ENCODE measurements at places on chromosomes 3 and 15.

GRCh38 chr3:171443211-171443957 is 16.8 kb downstream of the TNIK start:
- H3K4me3 ChIP-seq, result no peak overlapping the region
- H3K4me1 ChIP-seq, result peaks cover 23% of the 10 kb centered on the region
- H3K27me3 ChIP-seq, result no peaks in the 10 kb centered on the region
- H3K36me3 ChIP-seq, result no peaks in the 10 kb centered on the region
- peak overlapping the region; percentile 76 for H3K27ac ChIP-seq

DNA sequence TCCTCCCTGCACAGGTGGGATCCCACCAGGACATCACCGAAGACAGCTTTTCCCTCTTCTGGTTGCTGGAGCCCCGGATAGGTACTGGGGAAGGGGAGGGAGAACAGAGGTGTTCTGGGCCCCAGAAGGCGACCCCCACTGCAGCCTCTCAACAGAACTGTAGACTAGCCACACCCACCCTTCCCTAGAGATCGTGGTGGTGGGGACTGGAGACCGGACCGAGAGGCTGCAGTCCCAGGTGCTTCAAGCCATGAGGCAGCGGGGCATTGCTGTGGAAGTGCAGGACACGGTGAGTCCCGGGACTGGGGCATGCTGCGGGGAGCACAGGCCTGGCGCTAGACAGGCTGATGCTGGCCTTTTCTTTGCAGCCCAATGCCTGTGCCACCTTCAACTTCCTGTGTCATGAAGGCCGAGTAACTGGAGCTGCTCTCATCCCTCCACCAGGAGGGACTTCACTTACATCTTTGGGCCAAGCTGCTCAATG is 809 bp downstream of the NDUFAF3 start:
- DNase-seq, result no peak
- no peaks in the 10 kb centered on the region for H3K27me3 ChIP-seq
- no peaks in the 10 kb centered on the region for H3K36me3 ChIP-seq
- peak overlapping the region; percentile 93 for H3K27ac ChIP-seq
- peaks cover 15% of the 10 kb centered on the region for H3K4me1 ChIP-seq

GRCh38 chr3:159845737-159846136 is 142.9 kb upstream of the IL12A start:
- H3K27me3 ChIP-seq, result no peaks in the 10 kb centered on the region
- H3K36me3 ChIP-seq, result no peaks in the 10 kb centered on the region
- peaks cover 17% of the 10 kb centered on the region for H3K4me1 ChIP-seq
- no peak overlapping the region for H3K4me3 ChIP-seq
- DNase-seq, result no peak

DNA sequence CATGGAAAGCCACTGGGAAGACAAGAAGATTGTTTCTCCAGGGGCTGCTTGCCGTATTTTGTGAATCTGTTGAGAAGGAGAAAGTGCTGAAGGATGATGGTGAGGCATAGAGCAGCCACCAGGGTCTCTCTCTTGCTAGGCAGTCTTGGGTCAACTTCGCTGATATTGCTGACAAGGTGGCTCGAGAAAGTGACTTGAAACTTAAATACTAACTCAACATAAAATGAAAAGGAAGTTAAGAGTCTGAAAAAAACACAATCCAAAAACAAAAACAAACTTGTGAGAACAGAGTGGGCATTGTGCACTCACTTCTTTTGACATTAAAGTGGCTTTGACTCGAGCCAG is 90.1 kb downstream of the CHST2 start:
- no peaks in the 10 kb centered on the region for H3K27me3 ChIP-seq
- no peak for DNase-seq
- H3K27ac ChIP-seq, result no peak overlapping the region
- H3K4me1 ChIP-seq, result peaks cover 28% of the 10 kb centered on the region

DNA sequence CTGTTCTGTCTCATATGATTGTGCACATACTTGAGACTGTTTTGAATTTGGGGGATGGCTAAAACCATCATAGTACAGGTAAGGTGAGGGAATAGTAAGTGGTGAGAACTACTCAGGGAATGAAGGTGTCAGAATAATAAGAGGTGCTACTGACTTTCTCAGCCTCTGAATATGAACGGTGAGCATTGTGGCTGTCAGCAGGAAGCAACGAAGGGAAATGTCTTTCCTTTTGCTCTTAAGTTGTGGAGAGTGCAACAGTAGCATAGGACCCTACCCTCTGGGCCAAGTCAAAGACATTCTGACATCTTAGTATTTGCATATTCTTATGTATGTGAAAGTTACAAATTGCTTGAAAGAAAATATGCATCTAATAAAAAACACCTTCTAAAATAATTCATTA is 5.1 kb downstream of the CCR5 start:
- DNase-seq, result no peak
- H3K36me3 ChIP-seq, result no peaks in the 10 kb centered on the region
- H3K27ac ChIP-seq, result no peak overlapping the region
- no peaks in the 10 kb centered on the region for H3K4me1 ChIP-seq

DNA sequence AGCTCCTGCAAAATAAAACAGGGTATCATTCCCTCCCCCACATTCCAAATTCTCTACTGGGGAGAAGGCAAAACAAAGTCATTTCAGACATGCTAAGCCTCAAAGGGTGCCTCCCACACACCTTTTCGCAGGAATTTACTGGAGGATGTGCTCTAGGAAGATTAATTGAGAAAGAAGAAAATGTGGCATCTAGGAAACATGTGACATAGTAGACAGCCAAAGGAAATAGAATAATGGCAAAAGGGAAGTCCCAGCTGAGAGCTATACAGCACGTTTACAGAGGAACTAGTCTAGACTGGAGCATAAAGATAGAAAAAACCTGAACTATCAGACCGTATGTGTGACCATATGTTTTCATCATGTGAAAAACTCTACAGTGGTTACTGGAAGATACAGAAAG is 58.8 kb upstream of the MELTF start:
- H3K4me1 ChIP-seq, result no peaks in the 10 kb centered on the region
- no peaks in the 10 kb centered on the region for H3K27me3 ChIP-seq
- no peaks in the 10 kb centered on the region for H3K36me3 ChIP-seq
- H3K4me3 ChIP-seq, result no peak overlapping the region
- no peak for DNase-seq
- H3K27ac ChIP-seq, result no peak overlapping the region

DNA sequence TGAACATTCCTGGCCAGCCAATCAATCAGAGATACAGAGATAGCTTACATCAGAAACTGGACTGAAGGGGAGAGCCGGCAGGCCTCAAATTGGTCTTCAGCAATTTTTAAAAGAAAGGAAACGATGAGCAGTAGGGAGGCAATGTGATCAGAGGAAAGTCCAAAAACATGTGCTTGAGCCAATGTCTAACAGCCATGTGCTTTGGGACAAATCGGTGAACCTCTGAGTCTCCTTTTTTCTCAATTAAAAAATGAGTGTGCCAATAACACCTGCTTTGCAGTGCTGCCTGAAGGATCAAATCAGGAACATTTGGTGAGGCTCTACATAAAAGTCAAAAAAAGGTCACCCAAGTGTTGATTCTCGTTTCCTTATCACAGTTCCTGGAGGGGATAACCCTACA is 7.4 kb upstream of the EIF4E3 start:
- no peaks in the 10 kb centered on the region for H3K36me3 ChIP-seq
- DNase-seq, result no peak
- no peaks in the 10 kb centered on the region for H3K27me3 ChIP-seq
- no peak overlapping the region for H3K27ac ChIP-seq
- H3K4me3 ChIP-seq, result no peak overlapping the region
- H3K4me1 ChIP-seq, result peaks cover 8% of the 10 kb centered on the region

GRCh38 chr3:106829206-106829605 is 548.0 kb upstream of the CCDC54 start:
- H3K27ac ChIP-seq, result no peak overlapping the region
- H3K4me3 ChIP-seq, result no peak overlapping the region
- peak; percentile 42 for DNase-seq
- H3K36me3 ChIP-seq, result peaks cover 6% of the 10 kb centered on the region
- peaks cover 49% of the 10 kb centered on the region for H3K4me1 ChIP-seq

DNA sequence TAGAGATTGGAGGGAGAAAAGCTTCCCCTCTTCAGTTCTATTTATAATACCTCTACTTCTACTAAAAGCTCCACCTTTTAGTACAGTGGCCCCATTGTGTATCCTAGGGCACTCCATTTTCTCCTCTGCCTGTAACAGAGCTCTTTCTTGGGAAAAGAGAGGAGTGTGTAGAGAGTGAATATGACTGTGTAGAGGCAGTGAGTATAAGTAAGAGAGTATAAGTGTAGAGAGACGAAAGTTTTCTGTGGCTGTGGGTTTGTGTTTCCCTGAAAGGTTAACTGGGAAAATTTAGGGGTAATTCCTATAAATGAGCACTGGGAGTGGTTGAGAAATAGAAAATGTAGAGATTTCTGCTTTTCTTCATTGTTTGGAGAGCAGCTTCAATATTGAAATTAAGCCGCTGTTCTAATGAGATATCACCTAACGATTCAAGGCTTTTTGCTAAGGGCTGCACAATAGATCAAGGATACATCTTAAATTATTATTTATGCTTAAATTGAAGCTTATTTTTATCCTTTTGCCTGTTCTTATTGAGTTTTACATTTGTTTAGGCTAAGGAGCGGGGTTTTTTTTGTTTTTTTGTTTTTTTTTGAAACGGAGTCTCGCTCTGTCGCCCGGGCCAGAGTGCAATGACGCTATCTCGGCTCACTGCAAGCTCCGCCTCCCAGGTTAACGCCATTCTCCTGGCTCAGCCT is 6.9 kb downstream of the IQGAP1 start:
- H3K4me1 ChIP-seq, result peaks cover 17% of the 10 kb centered on the region
- no peak for DNase-seq
- H3K27me3 ChIP-seq, result no peaks in the 10 kb centered on the region

DNA sequence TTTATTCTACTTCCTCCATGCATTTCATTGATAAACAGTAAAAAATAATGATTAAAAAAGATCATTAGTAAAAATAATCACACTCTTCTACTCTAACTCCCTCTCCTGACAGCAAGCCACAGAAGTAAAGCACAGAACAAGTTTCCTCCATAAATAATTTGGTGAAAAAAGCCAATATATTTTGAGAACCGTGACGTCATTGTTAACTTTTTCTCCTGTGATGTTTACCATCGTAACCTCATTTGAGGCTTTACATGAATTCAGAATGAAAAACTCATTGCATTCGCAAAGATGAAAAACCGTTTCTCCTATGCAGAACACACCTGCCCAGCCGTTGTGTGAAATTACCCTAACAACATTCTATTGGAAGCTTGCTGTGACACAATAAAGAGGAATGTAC is 120.7 kb downstream of the NSUN3 start:
- H3K4me1 ChIP-seq, result peaks cover 7% of the 10 kb centered on the region
- H3K36me3 ChIP-seq, result no peaks in the 10 kb centered on the region
- no peaks in the 10 kb centered on the region for H3K27me3 ChIP-seq

- H3K4me3 ChIP-seq, result no peak overlapping the region
- DNase-seq, result peak; percentile 60
- peaks cover 5% of the 10 kb centered on the region for H3K4me1 ChIP-seq
- peaks cover 44% of the 10 kb centered on the region for H3K27me3 ChIP-seq
- no peaks in the 10 kb centered on the region for H3K36me3 ChIP-seq
These were observed 1.8 kb upstream of the ZSCAN2 start for GRCh38 chr15:84598993-84599392.

DNA sequence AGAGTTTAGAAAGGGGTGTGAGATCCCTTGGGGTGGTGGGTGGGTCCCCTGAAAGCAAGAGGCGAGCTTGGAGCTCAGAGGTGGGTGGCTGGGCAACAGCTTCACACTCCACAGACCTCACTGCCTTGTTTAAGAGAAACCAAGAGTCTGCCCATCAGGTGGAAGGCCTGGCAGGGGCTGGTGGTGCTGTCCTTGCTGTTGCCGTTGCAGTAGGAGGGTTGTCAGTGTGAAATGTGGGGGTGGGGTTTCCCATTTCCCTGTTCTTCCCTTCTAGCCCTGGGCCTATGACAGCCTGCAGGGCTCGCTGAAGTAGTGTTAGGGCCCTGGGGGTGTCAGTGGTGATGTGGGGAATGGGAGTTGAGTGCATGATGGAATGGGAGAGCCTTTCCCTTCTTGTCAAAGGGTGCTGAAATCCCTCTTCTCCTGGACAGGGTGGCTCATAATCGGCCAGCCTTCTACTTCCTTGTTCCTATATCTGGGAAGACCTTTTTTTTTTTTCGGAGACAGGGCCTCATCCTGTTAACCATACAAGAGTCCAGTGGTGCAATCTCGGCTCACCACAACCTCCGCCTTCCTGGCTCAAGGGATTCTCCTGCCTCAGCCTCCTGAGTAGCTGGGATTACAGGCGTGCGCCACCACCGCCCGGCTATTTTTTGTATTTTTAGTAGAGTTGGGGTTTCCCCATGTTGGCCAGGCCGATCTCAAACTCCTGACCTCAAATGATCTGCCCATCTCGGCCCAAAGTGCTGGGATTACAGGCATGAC is 4.3 kb downstream of the PLEKHO2 start:
- H3K27ac ChIP-seq, result no peak overlapping the region
- H3K4me3 ChIP-seq, result no peak overlapping the region

- no peaks in the 10 kb centered on the region for H3K27me3 ChIP-seq
- no peak overlapping the region for H3K27ac ChIP-seq
- H3K36me3 ChIP-seq, result no peaks in the 10 kb centered on the region
These were observed 843 bp downstream of the ATG7 start for GRCh38 chr3:11272906-11273574.

DNA sequence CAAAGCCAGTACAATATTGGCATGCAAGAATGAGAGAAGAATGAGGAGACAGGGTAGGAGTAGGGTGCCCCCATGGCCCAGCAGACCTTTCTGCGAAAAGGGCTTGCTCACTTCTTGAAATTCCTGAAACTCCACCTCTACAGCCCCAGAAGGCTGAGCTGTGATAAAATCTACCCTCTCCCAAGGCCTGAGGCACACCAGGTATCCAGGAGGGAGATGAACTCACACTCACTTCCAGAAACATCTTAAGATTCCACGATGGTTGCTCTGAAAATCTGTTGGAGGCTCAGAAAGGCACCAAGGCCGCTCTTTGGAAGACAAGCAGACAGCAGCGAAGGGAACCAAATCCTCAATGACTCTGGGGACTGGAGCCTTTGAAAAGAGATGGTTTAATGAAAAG is 297.5 kb downstream of the UACA start:
- no peak overlapping the region for H3K27ac ChIP-seq
- H3K36me3 ChIP-seq, result no peaks in the 10 kb centered on the region
- peaks cover 11% of the 10 kb centered on the region for H3K4me1 ChIP-seq
- no peak overlapping the region for H3K4me3 ChIP-seq

- no peak for DNase-seq
- H3K27ac ChIP-seq, result no peak overlapping the region
- no peak overlapping the region for H3K4me3 ChIP-seq
- no peaks in the 10 kb centered on the region for H3K27me3 ChIP-seq
- H3K4me1 ChIP-seq, result peaks cover 4% of the 10 kb centered on the region
These were observed 71.8 kb downstream of the CPNE4 start for GRCh38 chr3:131962982-131963381.

GRCh38 chr3:144821583-144821982 is 850.0 kb downstream of the DIPK2A start:
- H3K4me3 ChIP-seq, result no peak overlapping the region
- H3K27me3 ChIP-seq, result no peaks in the 10 kb centered on the region
- no peaks in the 10 kb centered on the region for H3K36me3 ChIP-seq
- no peak for DNase-seq
- no peak overlapping the region for H3K27ac ChIP-seq

GRCh38 chr3:71998995-71999673 is 214.2 kb upstream of the PROK2 start:
- H3K27ac ChIP-seq, result no peak overlapping the region
- no peak overlapping the region for H3K4me3 ChIP-seq
- no peaks in the 10 kb centered on the region for H3K27me3 ChIP-seq
- H3K36me3 ChIP-seq, result no peaks in the 10 kb centered on the region
- no peak for DNase-seq
